ENCODE measurements at places on chromosomes 16 and 17. TPM values are rescaled to one million over a fixed set of nuclear protein-coding genes. Genes with fewer than 3 reads are reported as not detected.

DNA sequence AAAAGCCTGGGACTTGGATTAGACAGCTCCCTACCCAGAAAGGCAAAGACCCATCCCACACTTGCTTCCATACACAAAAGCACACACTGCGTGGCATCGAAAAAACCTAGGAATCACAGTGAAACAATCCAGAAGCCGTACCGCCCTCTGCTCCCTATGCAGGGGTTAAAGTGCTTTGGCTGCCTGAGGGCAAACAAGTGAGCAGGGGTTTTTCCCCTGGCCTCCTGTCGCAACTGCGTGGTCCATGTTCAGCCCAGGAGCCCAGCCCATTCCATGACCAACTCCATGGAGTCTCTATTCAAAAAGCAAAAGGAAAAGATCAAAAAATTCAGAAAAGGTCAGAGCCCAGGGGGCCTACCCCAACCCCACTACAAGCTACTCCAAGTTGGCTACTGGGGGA lies 3.6 kb upstream of the GSDMB start:
- no peak overlapping the region for H3K27ac ChIP-seq
- DNase-seq = no peak
- no peak overlapping the region for H3K4me3 ChIP-seq

- H3K4me1 ChIP-seq = peaks cover 24% of the 10 kb centered on the region
- DNase-seq = no peak
- no peak overlapping the region for H3K4me3 ChIP-seq
- H3K27me3 ChIP-seq = no peaks in the 10 kb centered on the region
- H3K27ac ChIP-seq = no peak overlapping the region
These were observed 61.1 kb downstream of the B9D1 start for GRCh38 chr17:19301274-19301951.

The MPP3 gene
- 5.3 TPM for total RNA-seq

The SLC16A6 gene
- 0.12 TPM for total RNA-seq

GRCh38 chr16:23348579-23349469 lies 46.7 kb downstream of the SCNN1B start:
- H3K36me3 ChIP-seq = no peaks in the 10 kb centered on the region
- no peak overlapping the region for H3K4me3 ChIP-seq
- peaks cover 16% of the 10 kb centered on the region for H3K27me3 ChIP-seq
- no peaks in the 10 kb centered on the region for H3K4me1 ChIP-seq
- DNase-seq = no peak

The SLC26A11 gene
- total RNA-seq = 11.1 TPM

The TBC1D3B gene
- 0.85 TPM for total RNA-seq

DNA sequence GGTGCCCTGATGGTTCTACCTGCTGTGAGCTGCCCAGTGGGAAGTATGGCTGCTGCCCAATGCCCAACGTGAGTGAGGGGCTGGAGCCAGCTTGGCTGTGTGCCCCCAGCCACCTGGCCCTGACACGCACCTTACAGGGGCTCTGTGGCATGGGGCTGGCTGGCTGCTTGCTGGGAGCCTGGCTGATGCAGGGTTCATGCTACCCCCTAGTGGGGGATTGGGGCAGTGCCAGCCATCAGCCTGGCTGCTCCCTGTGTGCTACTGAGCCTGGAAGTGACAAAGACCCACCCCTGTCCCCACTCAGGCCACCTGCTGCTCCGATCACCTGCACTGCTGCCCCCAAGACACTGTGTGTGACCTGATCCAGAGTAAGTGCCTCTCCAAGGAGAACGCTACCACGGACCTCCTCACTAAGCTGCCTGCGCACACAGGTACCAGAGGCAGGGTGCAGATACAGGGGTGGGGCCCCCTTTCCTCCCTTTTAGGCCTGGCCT lies 5.7 kb downstream of the GRN start:
- peaks cover 19% of the 10 kb centered on the region for H3K4me1 ChIP-seq
- peaks cover 4% of the 10 kb centered on the region for H3K36me3 ChIP-seq
- DNase-seq = peak; percentile 32
- H3K27ac ChIP-seq = no peak overlapping the region
- peaks cover 3% of the 10 kb centered on the region for H3K27me3 ChIP-seq

The SCN4A gene
- not detected for total RNA-seq

- no peaks in the 10 kb centered on the region for H3K27me3 ChIP-seq
- no peak overlapping the region for H3K4me3 ChIP-seq
- peaks cover 10% of the 10 kb centered on the region for H3K36me3 ChIP-seq
- peaks cover 48% of the 10 kb centered on the region for H3K4me1 ChIP-seq
- H3K27ac ChIP-seq = no peak overlapping the region
- no peak for DNase-seq
These were observed 9.7 kb downstream of the CFAP20 start for GRCh38 chr16:58119509-58119845.

- no peak for DNase-seq
- peak overlapping the region; percentile 88 for H3K4me3 ChIP-seq
- H3K27me3 ChIP-seq = peaks cover 6% of the 10 kb centered on the region
- H3K4me1 ChIP-seq = peaks cover 29% of the 10 kb centered on the region
These were observed 7.1 kb upstream of the BAHCC1 start for GRCh38 chr17:81388091-81388611.

- no peak overlapping the region for H3K4me3 ChIP-seq
- H3K4me1 ChIP-seq = no peaks in the 10 kb centered on the region
- peaks cover 9% of the 10 kb centered on the region for H3K36me3 ChIP-seq
- H3K27me3 ChIP-seq = peaks cover 5% of the 10 kb centered on the region
- H3K27ac ChIP-seq = no peak overlapping the region
- DNase-seq = no peak
These were observed 29.5 kb upstream of the DNAI2 start for GRCh38 chr17:74244548-74244947.

GRCh38 chr17:14069251-14070021 lies at the start of gene COX10:
COX10 (plus strand) TSS chr17:14069504; CDS start chr17:14069606, 102 bp downstream.
- peaks cover 25% of the 10 kb centered on the region for H3K36me3 ChIP-seq
- peak; percentile 83 for DNase-seq
- peak within 1 kb of the TSS; percentile 98 for H3K4me3 ChIP-seq
- H3K27me3 ChIP-seq = no peaks in the 10 kb centered on the region

The HBQ1 gene
- total RNA-seq = not detected

- no peak for DNase-seq
- H3K36me3 ChIP-seq = peaks cover 30% of the 10 kb centered on the region
- H3K4me1 ChIP-seq = peaks cover 25% of the 10 kb centered on the region
- no peak overlapping the region for H3K4me3 ChIP-seq
- H3K27me3 ChIP-seq = no peaks in the 10 kb centered on the region
- H3K27ac ChIP-seq = no peak overlapping the region
These were observed 10.0 kb downstream of the NLE1 start for GRCh38 chr17:35132099-35132498.

GRCh38 chr16:56851671-56852400 lies 13.2 kb upstream of the SLC12A3 start:
- peaks cover 52% of the 10 kb centered on the region for H3K4me1 ChIP-seq
- no peaks in the 10 kb centered on the region for H3K27me3 ChIP-seq
- no peak overlapping the region for H3K27ac ChIP-seq
- DNase-seq = no peak

DNA sequence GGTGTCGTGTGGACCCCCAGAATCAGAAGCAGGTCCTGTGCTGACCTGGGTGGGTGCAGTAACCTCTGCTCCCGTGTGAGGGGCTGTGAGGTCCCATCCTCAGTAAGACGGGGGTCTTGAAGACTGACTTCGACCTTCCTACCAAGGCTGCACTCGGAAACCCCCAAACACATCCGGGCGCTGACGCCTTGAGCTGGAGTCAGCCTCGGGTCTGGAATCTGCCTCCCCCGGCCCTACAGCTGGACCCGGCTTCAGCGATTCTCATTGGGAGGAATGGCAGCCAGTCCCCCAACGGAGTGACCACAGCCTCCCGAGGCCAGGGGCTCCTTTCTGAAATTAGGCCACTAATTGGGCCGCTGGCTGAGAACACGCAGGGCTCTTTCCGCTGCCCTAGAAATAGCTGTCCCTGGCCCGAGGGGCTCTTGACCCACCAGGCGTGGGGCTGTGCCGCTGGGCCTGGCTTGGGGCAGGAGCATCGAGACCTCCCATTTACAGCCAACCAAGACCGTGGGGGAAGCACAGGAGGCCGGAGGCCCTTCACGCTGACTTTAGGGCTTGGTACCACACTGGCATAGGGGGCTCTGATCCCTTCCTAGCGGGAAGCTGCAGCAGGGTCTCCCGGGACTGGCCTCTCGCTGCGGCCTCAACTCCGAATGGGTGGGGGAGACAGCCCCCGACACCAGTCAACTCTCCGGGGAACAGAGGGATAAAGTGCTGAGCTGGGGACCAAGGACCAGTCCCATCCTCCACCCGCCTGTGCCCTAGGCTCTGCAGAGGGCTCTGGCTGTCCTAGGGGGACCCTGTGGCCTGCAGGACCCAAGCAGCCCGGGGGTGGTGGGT lies 2.6 kb upstream of the GNG13 start:
- H3K36me3 ChIP-seq = peaks cover 5% of the 10 kb centered on the region
- no peak overlapping the region for H3K4me3 ChIP-seq
- DNase-seq = no peak
- H3K27me3 ChIP-seq = peaks cover 10% of the 10 kb centered on the region
- H3K4me1 ChIP-seq = peaks cover 6% of the 10 kb centered on the region
- H3K27ac ChIP-seq = no peak overlapping the region

The ANKS4B gene
- not detected for total RNA-seq

DNA sequence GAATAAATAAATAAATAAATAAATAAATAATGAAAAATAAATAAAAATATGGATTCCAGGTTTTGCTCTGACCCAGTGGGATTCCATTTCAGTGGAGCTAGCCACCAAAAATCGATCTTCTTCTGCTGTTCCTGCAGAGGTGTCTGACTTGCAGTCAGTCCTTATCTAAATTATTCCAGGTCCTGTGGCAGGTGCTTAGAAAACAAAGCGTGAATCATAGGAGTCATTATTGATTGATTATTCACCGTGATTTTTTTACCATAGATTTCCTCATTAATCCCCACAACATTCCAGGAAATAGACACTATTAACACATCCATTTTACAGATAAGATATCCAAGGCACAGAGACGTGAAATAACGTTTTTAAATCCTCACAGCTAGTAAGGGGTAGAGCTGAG lies 31.5 kb upstream of the ABR start:
- H3K27ac ChIP-seq = no peak overlapping the region
- no peaks in the 10 kb centered on the region for H3K4me1 ChIP-seq
- H3K27me3 ChIP-seq = peaks cover 49% of the 10 kb centered on the region
- H3K4me3 ChIP-seq = no peak overlapping the region
- H3K36me3 ChIP-seq = no peaks in the 10 kb centered on the region
- DNase-seq = no peak

- H3K4me3 ChIP-seq = peak overlapping the region; percentile 59
- no peaks in the 10 kb centered on the region for H3K27me3 ChIP-seq
- no peak for DNase-seq
- H3K4me1 ChIP-seq = peaks cover 62% of the 10 kb centered on the region
- peaks cover 11% of the 10 kb centered on the region for H3K36me3 ChIP-seq
- H3K27ac ChIP-seq = peak overlapping the region; percentile 86
These were observed 241.8 kb upstream of the CIBAR2 start for GRCh38 chr16:85353839-85354685.

- DNase-seq = peak; percentile 57
- peaks cover 7% of the 10 kb centered on the region for H3K27me3 ChIP-seq
- H3K4me1 ChIP-seq = peaks cover 63% of the 10 kb centered on the region
- peak overlapping the region; percentile 92 for H3K27ac ChIP-seq
These were observed 849 bp upstream of the SOX15 start for GRCh38 chr17:7590743-7591142.

The FBXL16 gene
- not detected for total RNA-seq

DNA sequence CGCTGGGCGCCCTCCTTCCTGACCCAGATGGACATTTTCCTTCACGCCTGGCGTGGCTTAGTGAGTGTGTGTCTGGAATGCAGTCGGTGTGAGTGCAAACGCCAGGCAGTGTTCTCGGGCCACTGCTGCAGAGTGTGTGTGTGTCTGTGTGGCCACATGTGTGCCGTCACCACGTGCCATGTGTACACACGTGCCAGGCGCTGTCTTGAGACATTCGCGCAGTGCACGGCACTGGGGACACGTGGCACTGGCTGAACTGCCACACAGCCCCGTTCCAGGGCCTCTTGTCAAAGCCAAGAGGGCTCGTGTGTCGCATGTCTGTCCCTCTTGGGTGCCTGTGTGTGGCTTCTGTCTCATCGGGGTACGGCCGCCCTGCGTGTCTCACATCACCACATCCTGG lies 28.8 kb downstream of the MAPK8IP3 start:
- H3K4me3 ChIP-seq = no peak overlapping the region
- H3K27me3 ChIP-seq = peaks cover 2% of the 10 kb centered on the region
- DNase-seq = no peak
- H3K27ac ChIP-seq = no peak overlapping the region
- H3K36me3 ChIP-seq = peaks cover 5% of the 10 kb centered on the region

DNA sequence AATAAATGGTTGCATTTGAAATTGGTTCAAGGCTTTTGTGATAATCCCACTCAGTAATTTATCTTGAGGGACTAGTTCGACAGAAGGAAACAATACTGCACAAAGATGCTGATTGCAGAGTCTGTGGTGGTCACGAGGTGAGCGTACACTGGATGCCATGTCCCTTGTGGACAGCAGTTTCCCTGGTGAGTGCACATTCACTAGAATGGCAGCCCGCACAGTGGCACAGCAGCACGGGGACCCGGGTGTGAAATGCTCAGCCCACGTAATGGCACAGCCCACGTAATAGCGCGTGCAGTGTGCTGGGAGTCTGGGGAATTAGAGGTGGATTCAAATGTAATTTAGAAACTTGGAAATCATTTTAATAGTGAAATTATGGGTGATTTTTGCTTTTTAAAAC lies 154.0 kb downstream of the LGALS9B start:
- H3K4me3 ChIP-seq = no peak overlapping the region
- H3K4me1 ChIP-seq = peaks cover 6% of the 10 kb centered on the region
- H3K36me3 ChIP-seq = no peaks in the 10 kb centered on the region

DNA sequence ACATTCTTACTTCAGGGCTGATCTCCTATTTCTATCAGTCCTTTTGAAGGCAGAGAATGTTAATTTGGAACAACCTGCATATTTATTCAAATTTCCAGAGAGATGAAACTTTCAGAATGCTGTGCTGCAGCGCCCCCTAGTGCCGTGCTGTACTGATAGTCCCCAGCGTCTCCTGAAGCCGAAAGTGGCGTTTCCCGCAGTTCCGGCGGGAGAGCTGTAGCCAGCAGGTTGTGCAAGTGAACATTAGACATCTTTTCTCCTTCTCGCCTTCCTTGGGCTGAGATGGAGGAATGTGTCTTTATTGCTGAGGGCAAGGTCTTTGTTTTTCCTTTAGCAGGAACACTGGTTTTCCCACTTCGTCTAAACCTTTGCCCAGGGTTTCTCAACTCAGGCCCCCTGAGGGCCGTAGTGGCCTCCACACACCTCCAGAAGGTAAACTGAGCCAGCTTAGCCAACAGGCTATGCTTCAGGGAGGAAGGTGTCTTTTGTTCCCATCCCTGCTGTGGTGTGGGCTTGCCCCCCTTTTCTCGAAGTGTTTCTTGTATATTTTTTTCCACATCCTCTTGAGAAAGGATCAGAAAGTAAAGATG lies 26.4 kb downstream of the USP10 start:
- DNase-seq = peak; percentile 69
- H3K27ac ChIP-seq = peak overlapping the region; percentile 61
- peaks cover 5% of the 10 kb centered on the region for H3K36me3 ChIP-seq
- H3K27me3 ChIP-seq = no peaks in the 10 kb centered on the region
- H3K4me3 ChIP-seq = peak overlapping the region; percentile 37

- H3K4me1 ChIP-seq = peaks cover 23% of the 10 kb centered on the region
- peak overlapping the region; percentile 66 for H3K27ac ChIP-seq
- no peaks in the 10 kb centered on the region for H3K36me3 ChIP-seq
- H3K27me3 ChIP-seq = peaks cover 5% of the 10 kb centered on the region
- no peak for DNase-seq
These were observed 683.7 kb upstream of the SALL1 start for GRCh38 chr16:51834794-51835193.

- DNase-seq = peak; percentile 78
- H3K36me3 ChIP-seq = no peaks in the 10 kb centered on the region
- H3K27me3 ChIP-seq = peaks cover 12% of the 10 kb centered on the region
- peak overlapping the region; percentile 29 for H3K27ac ChIP-seq
These were observed 16.7 kb upstream of the TOB1 start for GRCh38 chr17:50882851-50883250.

GRCh38 chr16:24736758-24737157 lies 7.3 kb downstream of the TNRC6A start:
- H3K4me1 ChIP-seq = peaks cover 78% of the 10 kb centered on the region
- peak overlapping the region; percentile 70 for H3K4me3 ChIP-seq
- H3K27me3 ChIP-seq = no peaks in the 10 kb centered on the region
- H3K27ac ChIP-seq = peak overlapping the region; percentile 51

All from HFFc6 (cell line).